ENCODE measurements at places on chromosomes 16 and 17. TPM values are rescaled to one million over a fixed set of nuclear protein-coding genes. Genes with fewer than 3 reads are reported as not detected.

GRCh38 chr17:76927577-76927976 is 59.4 kb downstream of the MGAT5B start:
- no peaks in the 10 kb centered on the region for H3K36me3 ChIP-seq
- H3K4me1 ChIP-seq = no peaks in the 10 kb centered on the region
- H3K27ac ChIP-seq = no peak overlapping the region
- no peak overlapping the region for H3K4me3 ChIP-seq
- H3K27me3 ChIP-seq = peaks cover under 1% of the 10 kb centered on the region

- no peak overlapping the region for H3K4me3 ChIP-seq
- DNase-seq = no peak
- H3K36me3 ChIP-seq = no peaks in the 10 kb centered on the region
- no peaks in the 10 kb centered on the region for H3K27me3 ChIP-seq
- H3K4me1 ChIP-seq = no peaks in the 10 kb centered on the region
Observed at GRCh38 chr16:27188633-27189032, 14.7 kb upstream of the KDM8 start.

- peaks cover 13% of the 10 kb centered on the region for H3K4me1 ChIP-seq
- no peak overlapping the region for H3K4me3 ChIP-seq
- H3K27me3 ChIP-seq = no peaks in the 10 kb centered on the region
- peak overlapping the region; percentile 81 for H3K27ac ChIP-seq
- H3K36me3 ChIP-seq = no peaks in the 10 kb centered on the region
- DNase-seq = no peak
Observed at GRCh38 chr16:53091466-53092211, 36.8 kb downstream of the CHD9 start.

- DNase-seq = no peak
- H3K4me1 ChIP-seq = no peaks in the 10 kb centered on the region
- no peak overlapping the region for H3K27ac ChIP-seq
Observed at GRCh38 chr17:30541802-30542201, 64.6 kb downstream of the GOSR1 start.

GRCh38 chr16:50121721-50122445 is 31.2 kb upstream of the TENT4B start:
- no peak overlapping the region for H3K4me3 ChIP-seq
- DNase-seq = no peak
- H3K4me1 ChIP-seq = no peaks in the 10 kb centered on the region
- H3K27ac ChIP-seq = no peak overlapping the region
- no peaks in the 10 kb centered on the region for H3K27me3 ChIP-seq

- no peak for DNase-seq
- no peak overlapping the region for H3K27ac ChIP-seq
- no peaks in the 10 kb centered on the region for H3K4me1 ChIP-seq
- H3K4me3 ChIP-seq = no peak overlapping the region
- no peaks in the 10 kb centered on the region for H3K27me3 ChIP-seq
Observed at GRCh38 chr16:50862818-50863643, 121.1 kb downstream of the CYLD start.

DNA sequence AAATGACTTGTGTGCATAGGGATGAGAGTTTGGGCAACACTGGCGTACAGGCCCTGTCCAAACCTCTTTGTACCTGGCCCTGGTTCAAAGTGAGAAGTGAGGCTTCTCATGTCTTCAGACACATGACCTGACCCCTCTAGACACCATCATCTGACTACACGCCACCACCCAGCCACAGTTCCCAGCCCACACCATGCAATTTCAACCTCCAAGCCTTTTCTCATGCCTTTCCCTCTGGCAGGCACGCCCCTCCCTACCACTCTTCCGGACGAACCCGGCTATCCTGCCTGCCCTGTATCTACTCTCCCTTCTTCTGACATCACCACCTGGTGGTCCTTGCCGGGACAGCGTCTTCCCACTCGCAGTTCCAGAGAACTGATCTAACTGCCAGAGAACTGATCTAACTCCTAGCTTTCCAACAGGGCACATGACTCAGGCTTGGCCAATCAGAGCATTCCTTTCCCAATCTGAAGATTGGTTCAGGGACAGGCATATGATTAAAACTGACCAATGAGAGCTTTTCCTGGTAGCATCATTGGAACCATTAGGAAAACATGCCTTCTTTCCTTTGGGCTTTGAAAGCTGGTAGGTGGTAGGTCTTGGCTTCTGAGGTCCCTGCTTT is 27.1 kb upstream of the IL21R start:
- no peak overlapping the region for H3K4me3 ChIP-seq
- no peak overlapping the region for H3K27ac ChIP-seq
- peak; percentile 31 for DNase-seq
- no peaks in the 10 kb centered on the region for H3K27me3 ChIP-seq
- H3K4me1 ChIP-seq = no peaks in the 10 kb centered on the region

GRCh38 chr16:30413112-30413806 is 5.9 kb downstream of the ZNF771 start:
- no peaks in the 10 kb centered on the region for H3K36me3 ChIP-seq
- H3K27ac ChIP-seq = no peak overlapping the region
- no peak for DNase-seq
- H3K4me1 ChIP-seq = no peaks in the 10 kb centered on the region
- no peaks in the 10 kb centered on the region for H3K27me3 ChIP-seq

- H3K4me1 ChIP-seq = peaks cover 14% of the 10 kb centered on the region
- no peaks in the 10 kb centered on the region for H3K36me3 ChIP-seq
- no peak overlapping the region for H3K27ac ChIP-seq
- no peak overlapping the region for H3K4me3 ChIP-seq
- no peak for DNase-seq
Observed at GRCh38 chr17:79954281-79955166, 81.1 kb downstream of the TBC1D16 start.

DNA sequence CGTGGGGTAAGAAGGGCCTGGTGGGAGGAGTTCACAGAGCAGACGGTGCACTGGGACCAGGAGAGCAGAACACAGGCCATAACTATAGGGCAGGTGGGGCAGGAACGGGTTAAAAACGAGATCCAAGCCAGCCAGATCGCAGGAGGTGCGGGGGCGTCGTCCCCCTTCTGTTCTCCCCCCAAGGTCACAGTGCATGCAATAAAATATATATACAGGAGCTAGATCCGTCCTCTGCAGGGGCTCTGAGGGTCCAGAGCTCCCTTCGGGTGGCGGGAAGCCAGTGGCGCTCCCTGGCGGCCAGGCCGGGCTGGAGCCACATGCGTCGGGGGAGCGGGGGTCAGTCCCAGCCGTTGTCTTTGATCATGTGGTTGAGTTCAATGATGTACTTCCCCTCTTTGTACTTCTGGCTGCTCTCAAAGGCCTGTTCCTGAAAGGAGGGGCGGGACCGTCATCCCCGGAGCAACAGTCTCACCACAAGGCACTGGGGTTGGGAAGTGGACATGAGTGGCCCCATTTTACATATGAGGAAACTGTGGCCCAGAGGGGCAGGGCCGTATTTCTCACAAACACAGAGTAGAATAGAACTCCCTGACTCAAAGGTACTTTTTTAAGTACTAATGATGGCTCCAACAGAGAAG is 768 bp upstream of the TBX6 start:
- DNase-seq = peak; percentile 26
- no peaks in the 10 kb centered on the region for H3K27me3 ChIP-seq
- peak overlapping the region; percentile 32 for H3K4me3 ChIP-seq
- peak overlapping the region; percentile 48 for H3K27ac ChIP-seq
- H3K36me3 ChIP-seq = no peaks in the 10 kb centered on the region

DNA sequence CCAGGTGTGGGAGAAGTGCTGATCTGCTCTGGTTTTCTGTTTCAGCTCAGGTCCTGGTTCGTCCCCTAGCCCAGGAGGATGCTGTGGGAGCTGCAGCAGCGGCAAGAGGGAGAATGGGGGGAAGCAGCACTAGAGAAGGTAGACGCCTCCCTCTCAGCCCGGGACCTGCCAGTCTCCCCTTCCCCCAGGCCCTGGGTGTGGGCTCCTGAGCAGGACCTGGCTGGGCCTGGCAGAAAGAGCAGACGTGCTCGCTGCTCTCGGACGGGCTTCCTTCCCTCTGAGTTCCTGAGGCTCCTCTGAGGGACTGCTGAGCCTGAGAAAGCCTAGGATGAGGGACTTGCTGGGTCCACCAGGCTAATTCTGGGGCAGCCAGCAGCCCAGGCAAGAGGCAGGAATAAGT is 3.1 kb downstream of the PRCD start:
- H3K27me3 ChIP-seq = peaks cover 2% of the 10 kb centered on the region
- no peak overlapping the region for H3K27ac ChIP-seq

Gene MT1F
- 18.5 TPM for total RNA-seq

Gene TMEM92
- total RNA-seq = 0.91 TPM

Gene SEPTIN12
- total RNA-seq = 10.8 TPM

Gene HAS3
- 3.0 TPM for total RNA-seq

Gene DNAI2
- not detected for total RNA-seq

Data from prostate gland (tissue), 2 donors.